Dermis blood vessel endothelial cell (primary cell): ENCODE measurements at places on chromosomes 1 and 21. TPM values are rescaled to one million over a fixed set of nuclear protein-coding genes. Genes with fewer than 3 reads are reported as not detected.

DNA sequence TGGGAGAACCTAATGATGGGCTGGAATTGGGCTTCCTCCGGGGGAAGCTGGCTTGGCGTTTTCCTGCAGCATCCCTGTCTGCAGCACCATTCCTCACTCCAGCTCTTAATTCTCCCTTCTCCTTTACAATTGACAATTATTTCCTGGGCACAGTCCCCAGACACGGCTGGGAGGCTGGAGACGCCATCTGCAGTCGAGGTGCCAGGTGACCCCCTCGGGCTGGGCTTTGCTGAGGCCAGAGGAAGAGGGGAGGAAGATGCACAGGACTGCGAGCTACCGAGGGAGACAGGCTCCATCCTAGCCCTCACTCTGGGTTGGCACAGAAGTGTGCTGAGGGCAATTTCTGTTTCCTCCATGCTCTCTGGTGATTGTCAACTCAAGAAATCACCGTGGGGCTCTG lies 453.8 kb downstream of the PTPRU start:
- no peak for DNase-seq

DNA sequence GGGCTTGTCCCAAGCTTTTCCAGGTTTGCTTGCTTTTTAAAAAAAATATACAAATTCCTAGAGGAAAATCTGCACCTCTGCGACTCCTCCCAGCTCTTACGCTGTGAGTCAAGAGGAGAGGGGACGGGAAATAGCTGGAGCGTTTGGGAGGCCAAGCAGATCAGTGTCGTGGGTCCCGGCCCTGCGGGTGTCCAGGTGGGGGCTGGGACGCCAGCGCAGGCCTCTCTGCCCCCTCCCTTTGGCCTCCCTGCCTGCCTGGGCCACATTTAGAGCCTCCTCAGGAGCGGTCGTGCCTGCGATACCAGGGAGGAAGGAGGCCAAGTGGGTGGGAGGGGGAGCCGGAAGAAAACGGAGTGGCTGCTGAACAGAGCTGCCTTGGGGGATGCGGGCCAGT lies 9.0 kb downstream of the WNT4 start:
- no peak for DNase-seq

GRCh38 chr1:25617625-25618432 lies 1.2 kb downstream of the MAN1C1 start:
- no peak for DNase-seq

The CAPN9 gene
- total RNA-seq: not detected in 2 replicates

- no peak for DNase-seq
Measured at GRCh38 chr1:48841461-48841860, 64.8 kb upstream of the BEND5 start.

The LCE2A gene
- total RNA-seq: not detected in 2 replicates

DNA sequence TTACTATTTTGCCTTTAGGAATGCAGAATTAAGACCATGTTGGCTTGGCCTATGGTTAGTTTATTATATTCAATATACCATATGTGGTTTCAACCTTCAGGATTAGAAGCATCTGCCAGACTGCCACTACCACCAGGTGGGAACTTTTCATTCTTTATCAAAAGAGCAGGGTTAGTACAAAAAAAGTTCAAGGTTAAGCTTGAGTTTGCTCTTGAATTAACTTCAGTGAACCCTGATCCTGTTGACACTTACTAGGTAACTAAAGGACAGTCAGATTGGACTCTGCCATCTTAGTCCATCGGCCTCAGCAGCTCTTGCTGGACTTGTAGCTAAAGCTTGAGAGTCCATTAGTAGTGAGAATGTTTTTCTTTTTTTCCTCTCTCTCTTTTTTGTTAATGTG lies 22.1 kb downstream of the CLIC4 start:
- DNase-seq: no peak
